Activated CD4-positive, alpha-beta memory T cell treated with anti-CD3 and anti-CD28 coated beads for 36 hours (primary cell): ENCODE measurements at places on chromosomes 3 and 15. TPM values are rescaled to one million over a fixed set of nuclear protein-coding genes. Genes with fewer than 3 reads are reported as not detected.

COL6A5 gene
- not detected for total RNA-seq

RPL39L gene
- total RNA-seq: 22.5 TPM

AMT gene
- 2.6 TPM for total RNA-seq

GALNT15 gene
- total RNA-seq: not detected

DNA sequence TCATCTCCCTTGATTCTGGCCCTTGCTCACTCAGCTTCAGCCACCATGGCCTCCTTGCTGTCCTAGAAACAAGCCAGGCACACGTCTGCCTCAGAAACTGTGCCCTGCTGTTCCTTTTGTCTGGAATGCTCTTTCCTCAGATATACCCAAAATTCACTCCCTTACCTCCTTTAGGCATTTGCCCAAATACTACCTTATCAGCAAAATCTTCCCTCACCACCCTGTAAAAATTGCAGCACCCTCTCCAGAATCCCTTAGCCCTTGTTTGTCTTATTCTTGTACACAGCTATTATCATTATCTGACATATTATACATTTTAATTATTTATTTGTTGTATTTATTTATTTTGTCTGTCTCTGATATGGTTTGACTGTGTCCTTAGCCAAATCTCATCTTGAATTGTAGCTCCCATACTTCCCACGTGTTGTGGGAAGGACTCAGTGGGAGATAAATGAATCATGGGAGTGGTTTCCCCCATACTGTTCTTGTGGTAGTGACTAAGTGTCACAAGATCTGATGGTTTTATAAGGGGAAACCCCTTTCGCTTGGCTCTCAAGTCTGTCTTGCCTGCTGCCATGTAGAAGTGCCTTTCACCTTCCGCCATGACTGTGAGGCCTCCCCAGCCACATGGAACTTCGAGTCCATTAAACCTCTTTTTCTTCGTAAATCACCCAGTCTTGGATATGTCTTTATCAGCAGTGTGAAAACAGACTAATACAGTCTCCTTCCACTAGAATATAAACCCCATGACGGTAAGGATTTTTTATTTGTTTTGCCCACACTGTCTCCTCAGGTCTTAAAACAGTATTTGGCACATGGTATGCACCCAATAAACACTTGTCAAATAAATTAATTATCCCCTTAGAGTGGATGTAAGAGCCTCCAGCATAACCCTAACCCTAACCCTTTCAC is 60.0 kb upstream of the STT3B start:
- peak; percentile 61 for DNase-seq

- DNase-seq: no peak
Observed at GRCh38 chr3:5096336-5097008, 25.6 kb upstream of the ARL8B start.

GRCh38 chr3:73727117-73727821 is 102.5 kb upstream of the PDZRN3 start:
- no peak for DNase-seq

DNA sequence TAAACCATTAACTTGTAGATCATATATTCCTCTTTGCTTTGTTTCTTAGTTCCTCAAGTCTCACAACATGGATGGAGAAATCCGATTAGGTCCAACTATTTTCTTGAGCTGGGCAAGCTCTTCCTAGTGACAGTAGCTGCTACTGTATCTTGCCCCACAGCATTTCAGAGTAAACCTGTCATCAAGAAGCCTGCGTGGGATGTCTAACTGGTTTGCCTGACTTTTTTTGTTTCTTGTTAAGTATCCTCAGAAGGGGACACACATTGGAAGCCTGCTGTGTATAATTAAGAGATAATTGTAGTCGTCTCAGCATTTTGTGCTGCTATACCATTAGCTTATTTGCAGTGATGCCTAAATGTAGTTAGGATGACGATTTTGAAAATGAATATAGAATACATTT is 29.3 kb upstream of the STT3B start:
- no peak for DNase-seq

DNA sequence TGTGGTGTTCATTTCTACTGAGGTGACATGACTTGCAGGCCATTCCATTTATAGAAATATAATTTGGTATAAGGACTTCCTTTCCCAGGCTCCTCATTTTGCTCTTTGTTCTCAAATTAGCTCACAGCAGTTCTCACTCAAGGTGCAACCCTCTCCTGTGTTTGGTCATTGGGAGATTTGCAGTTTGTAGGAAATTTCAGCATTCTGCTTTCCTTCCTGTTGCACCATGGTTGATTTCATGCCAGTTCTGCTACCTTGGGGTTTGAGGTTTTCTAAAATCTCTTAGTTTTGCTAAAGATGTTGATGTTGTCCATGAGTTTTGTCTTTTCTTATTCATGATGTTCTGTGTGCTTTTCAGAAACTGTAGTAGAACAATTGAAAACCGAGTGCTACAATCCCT is 65.7 kb upstream of the PROK2 start:
- DNase-seq: no peak

DNA sequence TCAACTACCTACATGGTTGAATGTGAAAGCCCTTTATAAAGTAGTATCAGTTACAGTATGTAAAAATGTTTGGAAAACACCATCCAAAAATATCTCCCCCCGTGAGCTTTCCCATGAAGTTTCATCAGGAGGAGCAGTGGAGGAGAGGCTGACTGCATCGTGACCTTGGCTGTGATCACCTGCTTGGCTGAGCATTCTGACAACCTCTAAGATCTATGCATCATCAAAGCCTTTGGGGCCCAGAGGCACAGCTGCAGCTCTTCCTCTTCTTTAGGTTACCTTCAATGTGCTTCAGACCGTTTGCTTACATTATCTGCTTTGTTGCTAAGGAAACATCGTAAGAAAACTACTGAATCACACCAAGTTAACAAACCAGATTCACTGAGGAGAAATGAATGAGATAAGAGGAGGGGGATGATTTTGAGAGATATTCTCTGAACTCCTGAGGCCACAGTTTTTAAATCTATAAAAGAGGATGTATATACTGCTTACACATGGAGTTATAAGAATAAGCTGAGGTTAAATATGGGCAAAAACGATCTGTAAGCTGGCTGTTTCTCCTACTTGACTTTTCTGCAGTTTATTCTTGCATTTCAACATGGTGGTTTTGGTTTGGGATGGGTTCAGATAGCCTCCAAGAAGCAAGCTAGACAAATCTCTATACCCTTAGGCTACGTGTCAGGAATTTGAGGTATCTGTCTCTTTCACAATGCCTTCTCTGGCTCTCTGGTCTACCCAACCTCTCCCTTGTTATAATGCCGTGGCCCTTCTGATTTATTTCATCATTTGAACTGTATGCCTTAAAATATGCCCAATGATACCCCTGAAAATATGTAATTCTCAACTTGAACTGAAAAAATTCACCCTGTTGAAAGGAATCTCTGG is 4.0 kb downstream of the GCSAM start:
- peak; percentile 73 for DNase-seq

DNA sequence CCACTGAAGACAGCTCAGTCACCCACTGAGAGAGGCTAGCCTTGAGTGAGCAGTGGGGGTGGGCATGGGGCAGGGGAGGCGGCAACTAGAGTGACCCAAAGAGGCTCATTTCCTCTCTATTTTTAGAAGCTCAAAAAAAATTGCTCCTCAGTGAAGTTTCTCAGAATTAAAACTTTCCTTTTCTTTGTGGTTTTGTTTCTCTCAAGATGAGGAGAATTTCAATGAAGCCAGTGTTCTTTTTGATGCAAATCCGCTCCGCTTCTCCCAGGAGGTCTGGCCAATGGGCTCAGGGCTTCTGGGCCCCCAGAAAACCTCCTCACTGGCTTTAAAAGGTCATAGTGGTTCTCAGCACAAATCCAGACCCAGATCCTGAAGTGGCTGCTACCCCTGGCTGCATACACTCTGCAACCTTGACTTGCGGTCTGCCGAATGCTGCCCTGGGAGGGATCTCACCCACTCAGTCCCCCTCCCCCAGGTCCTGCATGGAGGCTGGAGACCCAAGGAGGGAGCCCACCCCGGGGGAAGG is at the start of gene ACSBG1:
ACSBG1 (minus strand) TSS at position 51 of the 526 bp plus-strand sequence. CDS start 64 bp downstream, outside the sequence.
- DNase-seq: no peak

- no peak for DNase-seq
Observed at GRCh38 chr3:196050597-196050996, 31.3 kb downstream of the TFRC start.

DNA sequence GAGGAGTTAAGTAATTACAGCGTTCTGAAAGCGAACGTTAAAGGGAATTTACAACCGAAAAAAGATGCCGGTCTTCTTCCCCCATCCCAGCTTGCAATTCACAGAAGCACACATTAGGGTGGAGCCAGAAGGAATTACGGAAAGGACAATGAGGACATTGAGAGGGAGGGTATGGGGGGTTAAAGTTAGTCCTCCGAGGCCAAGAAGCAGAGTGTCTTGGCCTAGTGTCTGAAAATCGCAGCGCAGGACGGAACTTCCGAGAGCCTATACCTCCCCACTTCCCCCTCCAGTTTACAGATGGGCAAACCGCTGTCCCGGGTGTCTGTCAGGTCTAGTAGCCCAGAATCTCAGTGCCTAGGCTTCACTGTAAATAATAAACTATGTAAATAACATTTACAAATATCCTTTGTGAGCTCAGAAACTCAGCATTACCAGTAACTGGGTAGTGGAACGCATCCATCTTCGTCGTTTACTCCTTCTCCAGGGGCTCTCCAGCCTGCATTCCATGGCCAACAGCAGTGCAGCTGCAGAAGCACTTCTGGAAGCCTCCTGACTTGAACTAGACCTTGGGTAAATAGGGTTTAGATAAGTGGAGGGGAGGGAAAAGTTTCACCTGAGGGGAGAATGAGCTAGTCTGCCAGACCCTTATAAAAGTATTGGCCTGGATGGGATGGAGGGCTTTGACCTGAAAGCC is 922 bp downstream of the ADPRH start:
- peak; percentile 25 for DNase-seq

DNA sequence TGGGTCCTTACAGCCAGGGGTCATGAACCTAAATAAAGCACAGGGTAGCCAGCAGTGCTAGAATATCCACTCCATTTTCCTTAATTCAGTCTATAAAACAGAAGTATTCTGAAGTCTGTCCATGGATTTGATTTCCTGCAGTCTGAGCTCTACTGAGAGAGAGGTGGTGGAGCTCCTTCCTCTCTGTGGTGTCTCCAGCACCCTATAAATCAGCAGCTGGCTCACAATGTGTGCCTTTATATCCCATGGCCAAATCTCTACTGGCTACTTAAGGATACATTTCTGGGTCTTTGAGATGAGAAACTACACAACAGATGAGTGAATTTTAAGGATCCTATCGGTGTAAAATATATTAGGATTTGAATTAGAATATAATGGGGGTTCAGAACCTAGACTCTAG is 339.9 kb upstream of the RBMS3 start:
- DNase-seq: no peak

GRCh38 chr15:58748040-58748851 is 1.3 kb downstream of the ADAM10 start:
- peak; percentile 74 for DNase-seq

DNA sequence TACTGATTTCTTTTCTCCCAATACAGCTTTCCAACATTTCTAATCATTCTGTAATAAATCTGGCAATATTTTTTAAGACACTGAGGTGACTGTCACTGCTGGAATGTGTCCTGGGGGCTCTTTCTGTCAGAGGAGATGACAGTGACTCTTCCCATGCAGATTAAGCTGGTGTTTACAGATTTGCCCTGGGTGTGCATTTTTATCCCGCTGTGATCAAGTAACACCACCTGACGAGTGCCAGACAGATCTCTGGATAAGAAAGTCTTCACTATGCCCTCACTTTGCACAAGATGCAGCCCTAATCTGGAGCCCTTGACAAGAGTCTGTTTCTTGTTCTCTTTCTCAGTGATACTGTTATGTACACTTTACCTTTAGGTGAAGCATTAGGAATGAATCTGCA is 477.7 kb downstream of the ZIC1 start:
- no peak for DNase-seq
